CD4-positive, alpha-beta T cell treated with Interferon alpha-2 for 1 hour (primary cell): ENCODE measurements at places on chromosomes 11 and 22.
A peak's percentile ranks its signal among the peaks of the same experiment; 100 is the strongest.

DNA sequence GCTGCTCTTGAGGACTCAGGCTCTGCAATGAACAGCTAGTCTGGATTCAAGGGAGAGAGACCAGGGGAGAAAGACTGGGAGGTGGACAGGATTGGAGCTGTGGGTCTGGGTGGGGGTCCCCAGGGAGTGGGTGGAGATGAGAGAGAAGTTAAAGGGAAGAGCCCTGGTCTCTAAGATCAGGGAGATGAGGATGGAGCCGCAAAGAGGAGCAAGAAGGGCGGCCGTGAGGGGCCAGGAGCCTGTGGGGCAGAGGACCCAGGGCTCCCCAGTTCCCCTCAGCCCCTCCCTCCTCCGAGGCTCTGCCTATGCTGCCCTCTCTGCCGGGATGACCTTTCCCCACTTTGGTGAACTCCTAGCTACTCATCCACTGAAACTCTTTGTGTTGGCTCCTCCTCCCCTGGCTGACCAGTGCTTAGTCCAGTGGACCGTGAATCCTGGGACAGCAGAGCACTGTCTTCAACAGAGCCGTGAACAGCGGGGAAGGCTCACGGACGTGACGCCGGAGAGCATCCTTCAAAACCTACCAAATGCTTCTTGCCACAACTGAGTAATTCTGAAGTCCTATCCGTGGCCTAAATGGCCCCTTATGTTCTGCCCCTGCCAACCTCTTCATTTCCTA lies 16.4 kb upstream of the RFPL3 start:
- no peak for DNase-seq

DNA sequence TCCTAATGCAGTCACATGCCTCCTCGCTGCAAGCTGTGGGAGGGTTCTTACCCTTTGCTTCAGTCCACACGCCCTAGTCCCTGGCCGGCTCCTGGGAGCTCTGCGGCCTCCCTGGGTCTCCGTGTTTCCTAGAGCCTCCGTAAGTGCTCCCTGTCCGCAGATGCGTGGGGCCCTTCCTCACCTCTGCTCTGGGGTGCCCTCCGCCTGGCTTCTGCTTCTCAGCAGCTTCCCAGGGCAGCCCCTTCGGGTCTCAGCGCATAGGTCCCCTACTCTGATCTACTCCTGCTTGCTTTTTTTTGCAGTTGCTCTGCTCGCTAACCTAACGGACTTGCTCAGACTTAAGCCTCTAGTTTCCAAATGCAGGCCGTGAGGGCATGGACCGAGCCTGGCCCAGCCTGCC lies 22.4 kb downstream of the CAPN1 start:
- DNase-seq: no peak

GRCh38 chr11:43119275-43119970 lies 192.4 kb upstream of the API5 start:
- DNase-seq: no peak

- DNase-seq: no peak
Measured at GRCh38 chr11:27209562-27210005, 153.4 kb downstream of the CCDC34 start.

- DNase-seq: no peak
Measured at GRCh38 chr22:37331856-37332536, 49.7 kb downstream of the CYTH4 start.

DNA sequence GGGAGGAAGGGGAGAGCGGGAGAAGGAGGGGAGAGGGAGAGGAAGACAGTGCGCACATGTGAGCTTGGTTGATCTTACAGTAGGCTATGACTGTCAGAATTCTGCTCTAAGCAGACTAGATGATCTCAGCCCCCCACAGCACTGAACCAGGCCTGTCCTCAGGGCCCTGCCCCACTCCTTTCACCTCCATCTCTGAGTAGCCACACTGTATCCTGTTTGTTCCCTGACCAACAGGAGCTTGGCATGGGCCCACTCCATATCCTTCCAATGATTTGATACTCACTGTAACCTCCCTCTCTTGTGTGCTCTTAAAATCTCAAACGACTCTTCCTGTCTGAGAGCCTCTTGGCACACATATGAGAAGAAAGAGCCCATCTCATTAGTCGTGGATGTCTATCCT lies 86.1 kb upstream of the PARVA start:
- no peak for DNase-seq

GRCh38 chr11:104870910-104871309 lies 27.4 kb downstream of the CASP12 start:
- no peak for DNase-seq

DNA sequence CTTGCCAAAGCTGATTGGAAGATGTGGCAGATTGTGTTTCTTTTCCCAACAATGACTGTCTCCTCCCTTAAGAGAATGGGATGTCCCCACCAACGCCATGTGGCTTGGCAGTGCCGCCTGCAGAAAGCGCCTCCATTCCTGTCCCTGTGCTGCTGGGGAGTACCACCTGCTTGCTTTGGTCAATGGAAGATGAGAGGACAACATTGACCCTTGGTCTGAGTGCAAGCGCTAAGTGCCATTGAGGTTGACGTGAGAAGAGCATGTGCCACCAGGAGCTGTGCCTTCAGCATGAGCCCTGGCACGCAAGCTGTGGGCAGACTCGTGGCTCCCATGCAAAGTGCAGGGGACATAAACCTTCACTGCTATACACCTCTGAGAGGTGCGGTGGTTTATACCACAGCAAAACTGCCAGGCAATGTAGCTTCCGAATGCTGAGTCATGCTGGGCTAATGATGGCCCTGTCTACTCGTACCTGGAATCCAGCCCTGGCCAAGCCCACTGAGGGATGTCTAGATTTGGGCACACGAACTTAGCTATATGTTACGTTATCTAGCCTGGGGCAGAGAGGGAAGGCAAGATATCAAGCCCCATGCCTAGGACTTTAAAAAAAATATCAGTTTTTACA lies 41.9 kb downstream of the MYEOV start:
- no peak for DNase-seq

DNA sequence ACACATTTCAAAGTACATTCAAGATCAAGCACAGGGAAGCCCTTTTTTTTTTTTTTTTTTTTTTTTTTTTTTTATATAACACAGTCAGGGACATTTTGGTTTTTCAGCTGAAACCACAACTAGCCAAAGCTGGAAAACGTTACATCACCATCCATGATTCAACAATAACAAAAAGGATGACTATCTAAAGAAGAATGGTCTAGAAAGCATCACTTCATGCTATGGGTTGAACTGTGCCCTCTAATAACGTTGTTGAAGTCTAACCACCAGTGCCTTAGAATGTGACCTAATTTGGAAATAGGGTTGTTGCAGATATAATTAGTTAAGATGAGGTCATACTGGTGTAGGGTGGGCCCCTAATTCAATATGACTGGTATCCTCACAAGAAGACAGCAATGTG lies 46.6 kb downstream of the MTMR2 start:
- DNase-seq: no peak

DNA sequence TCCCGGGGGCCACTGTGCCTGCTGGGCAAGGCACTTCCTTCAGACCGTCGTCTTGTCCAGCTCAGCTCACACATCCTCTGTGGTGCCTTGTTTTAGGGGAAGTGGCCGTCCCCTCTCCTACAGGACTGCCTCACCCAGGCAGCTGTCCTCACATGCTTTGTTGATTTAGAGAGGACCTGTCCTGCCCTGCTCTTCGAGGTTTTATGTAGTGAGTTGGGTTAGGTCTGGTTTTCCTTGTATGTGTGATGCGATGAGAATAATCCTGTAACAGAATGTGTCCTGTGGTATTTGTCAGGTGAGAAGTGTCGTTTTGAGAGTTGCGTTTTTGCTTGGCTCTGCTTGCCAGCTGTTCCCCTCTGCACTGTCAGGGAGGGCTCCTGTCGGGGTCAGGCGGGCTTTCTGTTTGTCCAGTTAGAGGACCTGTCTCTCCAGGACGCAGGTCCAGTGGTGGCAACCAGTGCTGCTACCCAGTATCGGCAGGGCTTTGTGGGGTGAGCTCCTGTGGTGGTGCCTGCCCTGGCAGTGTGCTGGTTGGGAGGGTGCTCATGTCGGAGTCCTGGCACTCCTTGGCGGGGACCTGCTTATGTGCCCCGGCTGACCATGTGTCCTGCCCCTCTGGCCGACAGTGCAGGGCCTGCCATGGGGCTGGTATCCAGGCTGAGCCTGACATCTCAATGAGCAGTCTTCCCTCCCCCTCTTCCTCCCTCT lies 41.3 kb downstream of the MUC6 start:
- no peak for DNase-seq

GRCh38 chr22:47927648-47928210 lies 1165.3 kb downstream of the TBC1D22A start:
- no peak for DNase-seq

DNA sequence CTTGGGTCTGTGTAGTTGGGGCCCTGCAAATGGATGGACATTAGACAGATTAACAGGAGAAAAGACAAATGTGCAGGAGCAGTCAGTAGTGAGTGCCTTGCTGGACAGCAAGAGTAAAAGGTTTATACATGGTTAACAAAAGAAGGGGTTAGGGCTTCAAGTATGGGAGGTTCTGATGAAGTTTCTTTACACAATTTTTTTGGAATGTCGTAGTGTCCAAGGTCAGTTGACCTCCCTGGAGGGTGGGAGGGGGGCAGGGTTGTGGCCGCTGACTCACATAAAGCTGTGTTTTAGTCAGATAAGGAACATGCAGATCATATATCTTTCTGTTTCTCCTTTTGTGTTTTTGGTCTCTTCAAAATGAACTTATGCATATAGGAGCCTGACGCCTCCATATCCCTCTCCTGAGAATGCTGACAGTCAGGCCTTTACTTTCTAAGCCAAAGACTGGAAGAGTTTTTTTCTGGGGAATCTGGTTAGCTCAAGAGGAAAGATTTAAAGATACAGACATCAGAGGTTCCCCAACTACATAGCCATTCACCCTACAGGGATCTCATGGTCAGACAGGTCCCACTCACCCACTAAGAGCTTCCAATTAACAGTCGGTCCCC lies 134.3 kb downstream of the NECTIN1 start:
- DNase-seq: no peak

DNA sequence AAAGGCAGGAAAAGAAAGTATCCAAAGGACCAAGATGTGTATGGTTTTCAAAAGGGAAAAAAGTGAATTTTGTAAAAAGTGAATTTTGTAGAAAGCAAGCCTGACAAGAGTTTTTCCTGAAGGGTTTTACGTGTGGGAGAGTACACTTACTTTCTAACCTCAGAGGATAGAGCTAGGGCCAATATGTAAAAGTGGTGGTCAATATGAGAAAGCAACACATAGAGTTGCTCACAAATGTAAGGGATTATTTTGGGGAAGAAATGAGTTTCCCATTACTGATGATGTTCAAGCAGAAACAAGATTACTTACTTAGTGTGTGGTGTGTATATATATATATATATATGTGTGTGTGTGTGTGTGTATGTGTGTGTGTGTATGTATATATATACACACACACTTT lies 162.5 kb downstream of the SWAP70 start:
- no peak for DNase-seq

GRCh38 chr11:67280341-67280787 lies 8.7 kb upstream of the ANKRD13D start:
- no peak for DNase-seq

GRCh38 chr11:117228091-117228490 lies 3.8 kb downstream of the PCSK7 start:
- no peak for DNase-seq

GRCh38 chr22:37304595-37305343 lies 22.5 kb downstream of the CYTH4 start:
- no peak for DNase-seq

GRCh38 chr11:102708654-102709053 lies 3.1 kb upstream of the MMP27 start:
- DNase-seq: no peak

GRCh38 chr11:199004-199581 lies 6.2 kb downstream of the SCGB1C1 start:
- DNase-seq: no peak

DNA sequence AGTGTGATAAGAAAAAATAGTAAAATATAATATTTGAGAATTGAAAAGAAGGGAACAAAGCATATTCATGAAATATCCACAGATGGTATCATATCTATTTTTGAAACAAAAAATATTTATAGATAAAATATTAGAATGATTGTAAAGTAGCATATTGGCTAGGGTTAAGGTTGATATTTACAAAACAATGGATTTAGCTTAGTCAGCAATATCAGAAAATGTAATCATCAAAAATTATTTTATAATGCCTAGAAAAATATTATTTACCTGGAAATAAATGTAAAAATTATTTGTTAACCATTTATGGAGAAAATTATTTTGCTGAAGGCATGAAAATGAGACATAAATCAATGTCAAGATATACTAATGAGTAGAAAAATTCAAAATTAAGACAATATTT lies 12.8 kb downstream of the FAM111B start:
- DNase-seq: no peak

DNA sequence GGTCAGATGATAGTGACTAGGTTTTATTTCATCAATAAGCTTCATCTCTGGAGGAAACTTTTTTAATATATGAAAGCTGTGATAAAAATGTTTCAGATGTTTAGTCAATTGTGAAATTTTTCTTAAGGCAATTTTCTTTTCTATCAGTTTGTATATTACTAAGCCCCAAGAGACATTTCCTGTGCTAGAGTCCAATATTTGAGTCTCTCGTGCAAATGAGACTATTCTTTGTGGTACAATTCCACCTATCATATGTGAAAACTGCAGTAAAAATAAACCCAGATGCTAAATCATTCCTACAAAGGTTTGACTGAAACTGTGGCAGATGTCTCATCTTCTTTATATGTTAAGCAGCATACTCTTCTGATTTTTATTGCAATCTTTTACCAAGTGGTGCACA lies 28.0 kb downstream of the CTR9 start:
- DNase-seq: no peak

- DNase-seq: no peak
Measured at GRCh38 chr22:27417421-27417814, 384.1 kb downstream of the MN1 start.

- DNase-seq: no peak
Measured at GRCh38 chr11:116955548-116955947, 118.1 kb upstream of the APOA1 start.

GRCh38 chr11:97574976-97575665 lies 1185.3 kb downstream of the JRKL start:
- no peak for DNase-seq

GRCh38 chr11:61897387-61898246 lies 6.3 kb upstream of the FADS3 start:
- DNase-seq: peak; percentile 75

GRCh38 chr11:83956119-83956697 lies 670.0 kb upstream of the CCDC90B start:
- no peak for DNase-seq

- DNase-seq: no peak
Measured at GRCh38 chr11:86629045-86629706, 43.2 kb downstream of the ME3 start.

GRCh38 chr11:45843158-45843924 lies 3.9 kb upstream of the CRY2 start:
- peak; percentile 96 for DNase-seq
